Renal cortex interstitium (tissue), 15 donors: ENCODE measurements at places on chromosomes 1 and 21.
A peak's percentile ranks its signal among the peaks of the same experiment; 100 is the strongest.

DNA sequence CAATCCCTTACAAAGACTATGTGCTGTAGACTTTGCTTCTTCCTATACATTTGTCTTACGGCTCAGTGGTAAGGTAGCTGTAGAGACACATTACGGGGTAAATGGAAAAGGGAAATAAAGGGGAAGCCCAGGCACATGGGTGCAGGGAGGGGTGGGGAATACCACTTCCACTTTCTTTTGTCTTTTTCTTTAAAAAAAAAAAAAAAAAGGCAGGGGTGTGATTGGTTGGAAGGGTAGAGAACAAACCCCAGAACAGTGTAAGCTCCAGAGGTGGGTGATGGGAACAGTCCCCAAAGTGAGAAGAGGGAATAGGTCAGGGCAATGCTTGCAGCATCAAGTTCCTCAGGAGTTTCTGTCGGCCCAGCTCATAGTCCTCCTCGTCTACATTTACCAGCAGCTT lies 3.9 kb downstream of the NIT1 start:
- DNase-seq: no peak

DNA sequence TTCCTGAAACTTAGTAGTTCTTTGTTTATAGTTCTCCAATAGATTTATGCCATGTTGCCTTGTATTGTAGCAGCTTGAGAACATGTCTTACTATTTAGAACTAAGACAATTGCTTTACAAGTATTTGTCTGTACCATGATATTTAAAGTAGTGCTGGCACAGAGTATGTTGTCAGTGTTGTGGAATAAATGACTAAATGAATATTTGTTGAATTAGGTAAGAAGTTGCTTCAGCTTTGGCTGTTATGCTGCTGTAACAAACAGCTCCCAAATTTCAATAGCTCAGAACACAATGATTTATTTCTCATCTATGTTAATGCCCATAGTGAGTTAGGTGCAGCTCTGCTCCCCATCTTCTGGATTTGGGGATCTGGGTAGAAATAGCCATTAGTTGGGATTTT lies 90.2 kb upstream of the VCAM1 start:
- no peak for DNase-seq

- no peak for DNase-seq
Measured at GRCh38 chr1:224106568-224107281, 7.2 kb upstream of the FBXO28 start.

- DNase-seq: no peak
Measured at GRCh38 chr1:219833214-219833815, 95.0 kb downstream of the SLC30A10 start.

DNA sequence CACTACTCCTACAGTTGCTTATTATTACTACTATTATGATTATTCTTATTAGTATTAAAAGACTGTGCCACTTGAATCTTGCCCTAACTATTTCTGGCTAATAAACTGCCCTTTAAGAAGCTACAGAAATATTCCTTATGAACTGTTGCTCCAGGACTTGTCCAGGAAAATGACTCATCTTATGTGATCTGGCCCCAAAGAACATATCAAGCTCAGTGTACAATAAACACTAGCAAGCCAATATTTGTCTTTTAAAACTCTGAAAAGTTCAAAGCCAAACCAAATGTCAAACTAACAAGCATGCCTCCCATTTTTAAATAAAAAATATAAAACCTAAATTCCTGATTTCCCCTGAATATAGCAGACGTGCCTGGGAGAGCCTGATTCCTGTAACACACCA lies 88.7 kb upstream of the SIM2 start:
- DNase-seq: no peak

DNA sequence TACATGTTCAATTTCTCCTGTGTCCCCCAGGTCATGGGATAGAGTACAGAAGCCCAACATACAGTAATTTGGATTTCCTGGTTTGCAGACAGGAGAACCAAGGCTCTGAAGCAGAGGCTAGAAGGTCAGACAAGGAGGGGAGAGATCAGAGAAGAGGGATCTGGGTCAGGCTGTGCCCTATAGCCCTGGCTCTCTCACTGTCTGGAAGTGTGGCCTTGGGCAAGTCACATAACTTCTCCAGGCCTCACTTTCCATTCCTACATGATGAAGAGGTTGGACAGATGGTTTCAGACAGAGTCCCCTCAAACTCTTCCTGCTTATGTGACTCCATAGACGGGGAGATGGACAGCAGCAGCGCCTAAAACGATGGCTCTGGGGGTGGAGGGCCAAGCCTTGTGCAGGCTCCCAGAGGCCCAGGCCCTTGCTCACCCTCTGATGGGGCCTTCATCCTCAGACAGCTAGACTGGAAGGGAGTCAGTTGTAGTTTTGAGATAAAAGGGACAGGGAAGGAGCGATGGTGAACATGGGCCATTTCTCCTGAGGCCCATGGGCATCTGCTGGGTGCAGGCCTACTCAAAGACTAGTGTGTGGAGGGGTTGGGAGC lies 2.9 kb downstream of the TRIM62 start:
- DNase-seq: no peak

DNA sequence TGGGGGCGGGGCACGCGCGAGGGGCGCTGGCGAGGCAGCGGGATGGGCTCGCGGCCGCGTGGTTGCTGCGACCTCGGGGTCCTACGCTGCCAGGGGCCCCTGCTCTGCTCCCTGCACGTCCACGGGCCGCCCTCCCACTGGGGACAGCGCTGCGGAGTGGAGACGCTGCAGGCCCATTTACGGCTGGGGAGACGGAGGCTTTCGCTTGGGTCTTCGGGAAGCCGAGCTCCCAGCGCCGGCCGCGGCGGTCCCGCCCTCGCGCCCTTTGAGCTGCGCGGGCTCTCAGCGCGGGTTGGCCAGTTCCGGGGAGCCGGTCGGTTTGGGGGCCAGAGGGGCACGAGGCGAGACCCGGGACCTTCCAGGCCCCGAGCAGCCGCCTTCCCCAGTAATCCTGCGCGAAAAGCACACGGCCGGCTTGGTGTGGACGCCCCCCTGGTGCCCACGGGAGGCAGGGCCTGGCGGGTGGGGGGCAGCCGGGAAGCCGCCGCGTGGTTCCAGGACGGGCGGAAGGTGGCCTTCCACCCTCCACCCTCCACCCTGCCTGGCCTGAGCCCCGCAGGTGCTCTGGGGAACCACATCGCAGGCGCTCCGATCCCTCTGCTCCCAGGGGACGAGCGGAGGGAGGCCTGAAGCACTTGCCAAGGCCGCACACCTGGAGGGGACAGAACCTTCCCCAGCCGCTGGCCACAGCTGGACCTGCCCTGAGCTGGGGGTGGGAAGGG lies 570 bp upstream of the PEX10 start:
- DNase-seq: peak; percentile 38

DNA sequence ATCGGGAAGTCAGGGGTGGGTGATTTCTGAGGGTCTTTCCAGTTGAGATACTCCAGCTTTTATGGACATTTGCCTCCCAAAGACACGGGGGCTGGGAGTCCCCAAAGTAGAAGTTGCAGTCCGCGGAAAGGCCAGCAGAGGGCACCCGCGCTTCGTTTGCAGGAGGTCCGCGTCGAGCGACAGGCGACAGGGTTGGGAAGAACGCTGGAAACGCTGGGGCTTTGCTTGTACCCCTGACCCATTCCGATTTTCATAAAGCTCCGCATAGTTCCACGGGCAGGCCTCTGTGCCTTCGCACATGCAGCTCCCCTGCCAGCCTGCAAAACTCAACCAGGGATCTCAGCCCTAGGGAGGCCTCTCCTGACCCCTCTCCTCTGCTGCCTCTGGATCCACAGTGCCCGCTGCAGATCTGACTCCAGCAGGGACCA lies 44.2 kb upstream of the LAPTM5 start:
- peak; percentile 68 for DNase-seq

GRCh38 chr1:199460933-199461332 lies 566.6 kb upstream of the NR5A2 start:
- no peak for DNase-seq

DNA sequence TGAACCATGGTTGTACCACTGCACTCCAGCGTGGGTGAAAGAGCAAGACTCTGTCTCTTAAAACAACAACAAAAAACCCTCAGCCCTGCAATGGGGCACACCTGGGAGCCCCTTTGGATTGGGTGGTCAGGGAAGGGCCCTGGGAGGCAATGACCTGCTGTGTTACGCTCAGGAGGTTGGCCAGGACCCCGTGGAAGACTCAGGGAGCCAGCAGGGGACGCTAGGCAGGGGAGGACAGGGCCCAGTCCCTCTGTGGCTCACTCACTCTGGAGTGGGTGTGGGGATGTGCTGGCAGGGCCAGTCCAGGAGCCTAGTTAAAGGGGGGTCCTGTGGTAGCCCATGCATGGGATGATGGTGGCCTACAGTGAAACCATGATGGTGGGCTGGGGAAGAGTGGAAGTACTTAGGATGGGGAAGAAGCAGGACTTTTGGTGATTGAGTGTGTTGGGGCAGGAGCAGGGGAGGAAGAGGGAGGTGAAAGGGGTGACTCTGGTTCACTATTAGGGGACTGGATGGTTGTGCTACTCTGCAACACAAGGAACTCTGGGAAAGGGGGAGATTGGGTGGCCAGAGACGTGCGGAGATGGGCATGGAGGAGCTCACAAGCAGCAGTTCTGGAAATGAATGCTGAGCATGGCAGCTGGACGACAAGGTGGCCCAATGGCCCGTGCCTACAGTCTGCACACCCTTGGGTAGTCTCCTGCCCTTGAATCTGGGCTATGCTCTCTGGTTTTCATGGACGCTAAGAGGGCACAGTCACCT lies 56.3 kb upstream of the FAM20B start:
- DNase-seq: no peak

DNA sequence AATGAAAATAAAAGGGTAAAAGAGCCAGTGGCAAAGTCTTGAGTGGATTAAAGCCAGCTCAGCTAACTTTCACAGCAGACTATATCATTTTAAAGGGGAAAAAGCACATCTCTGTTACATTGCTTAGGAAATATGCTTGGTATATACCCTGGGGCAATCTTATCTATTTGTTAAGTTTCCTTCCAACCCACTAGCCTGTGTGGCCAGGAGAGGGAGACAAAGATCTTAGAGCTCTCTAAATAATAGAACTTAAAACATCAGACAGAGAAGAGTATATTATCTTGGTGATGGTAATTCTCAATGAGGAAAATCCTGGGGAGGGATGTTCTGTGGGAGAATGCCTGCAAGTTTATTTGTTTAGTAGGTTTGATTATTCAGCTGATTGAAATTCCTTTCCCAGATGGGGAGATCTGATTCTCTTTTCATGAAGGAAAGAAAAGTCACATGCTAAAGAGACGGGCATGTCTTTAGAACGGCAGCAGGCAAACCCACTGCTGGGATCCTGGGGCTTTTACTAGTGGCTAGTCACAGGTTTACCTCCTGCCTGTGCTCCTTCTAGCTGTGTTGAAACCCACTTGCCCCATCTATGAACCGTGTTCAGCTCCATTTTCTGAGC lies 3.6 kb downstream of the KCNE2 start:
- DNase-seq: no peak

DNA sequence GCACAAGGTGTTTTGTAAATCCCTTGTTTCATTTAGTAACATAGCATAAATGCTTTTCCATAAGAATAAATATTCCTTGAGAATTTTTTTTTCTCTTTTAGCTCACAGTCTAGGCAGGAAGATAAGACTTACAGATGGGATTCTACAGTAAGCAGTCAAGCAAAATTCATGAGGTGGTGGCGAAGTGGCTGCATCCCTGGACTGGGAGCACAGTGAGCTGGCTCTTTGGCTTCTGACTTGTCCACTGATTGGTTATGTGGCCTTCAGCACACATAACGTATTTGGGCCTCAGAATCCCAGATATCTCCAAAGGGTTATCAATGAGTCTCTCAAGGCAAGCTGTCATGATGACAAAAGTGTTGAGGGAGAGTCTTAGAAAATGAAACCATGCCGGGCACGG lies 99.8 kb downstream of the EBNA1BP2 start:
- DNase-seq: no peak

DNA sequence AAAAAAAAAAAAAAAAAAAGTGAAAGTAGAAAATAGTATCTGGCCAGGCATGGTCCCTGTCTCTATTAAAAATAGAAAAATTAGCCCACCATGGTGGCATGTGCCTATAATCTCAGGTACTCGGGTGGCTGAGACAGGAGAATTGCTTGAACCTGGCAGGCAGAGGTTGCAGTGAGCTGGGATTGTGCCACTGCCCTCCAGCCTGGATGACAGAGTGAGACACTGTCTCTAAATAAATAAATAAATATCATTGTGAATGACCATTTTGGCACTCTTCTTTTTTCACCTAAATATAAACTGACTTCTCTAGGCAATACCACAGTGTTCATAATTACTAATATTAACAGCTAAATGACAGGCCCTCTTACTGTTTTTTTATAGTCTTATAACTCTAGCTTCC lies 14.5 kb downstream of the ELOA start:
- no peak for DNase-seq
